CD4-positive, alpha-beta T cell treated with Interferon alpha-2 for 1 hour (primary cell): ENCODE measurements at places on chromosomes 4 and X.
A peak's percentile ranks its signal among the peaks of the same experiment; 100 is the strongest.

- DNase-seq = peak; percentile 12
Measured at GRCh38 chrX:85084770-85085393, 81.2 kb downstream of the APOOL start.

DNA sequence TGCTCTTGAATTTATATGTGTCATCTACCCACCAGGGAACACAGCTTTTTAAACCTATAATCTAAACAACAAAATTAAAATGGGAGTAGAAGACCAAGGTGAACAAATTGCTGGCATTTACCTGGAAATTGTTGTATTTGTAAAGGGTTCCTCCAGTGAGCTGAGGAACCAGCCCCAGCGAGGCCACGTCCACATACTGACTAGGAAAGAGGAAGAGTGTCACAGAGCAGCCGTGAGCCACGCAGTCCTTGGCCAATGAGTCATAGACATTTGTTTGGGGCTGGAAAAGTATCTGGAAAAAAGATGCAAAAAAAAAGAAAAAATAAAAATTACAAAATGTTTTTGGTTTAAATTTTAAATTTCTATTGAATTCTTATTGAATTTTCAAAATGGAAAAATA is 58.7 kb downstream of the METTL14 start:
- DNase-seq = no peak

GRCh38 chr4:76011700-76012387 is 4.5 kb upstream of the CXCL9 start:
- DNase-seq = no peak

GRCh38 chr4:12672303-12672702 is 811.8 kb downstream of the RAB28 start:
- DNase-seq = no peak

GRCh38 chr4:76822303-76822702 is 75.6 kb downstream of the SOWAHB start:
- no peak for DNase-seq

GRCh38 chrX:111431001-111431400 is 19.0 kb upstream of the DCX start:
- no peak for DNase-seq

DNA sequence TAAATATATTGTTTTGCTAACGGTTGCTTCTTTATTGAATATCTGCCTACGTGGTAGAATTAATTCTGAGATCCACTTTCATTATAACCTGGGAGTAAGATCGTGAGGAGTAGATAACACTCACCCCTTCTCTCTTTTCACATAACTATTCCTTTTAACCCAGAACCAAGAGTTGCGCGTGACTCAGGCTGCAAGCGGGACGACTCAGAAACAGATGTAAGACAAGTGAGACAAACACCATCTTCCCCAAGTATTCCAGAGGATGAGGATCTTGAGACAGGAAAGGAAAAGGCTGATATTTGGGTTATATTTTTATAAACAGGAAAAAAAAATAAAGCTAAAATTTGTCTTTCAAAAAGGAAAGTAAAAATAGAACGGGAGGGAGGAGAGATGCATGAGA is 318.8 kb upstream of the NOCT start:
- DNase-seq = no peak

DNA sequence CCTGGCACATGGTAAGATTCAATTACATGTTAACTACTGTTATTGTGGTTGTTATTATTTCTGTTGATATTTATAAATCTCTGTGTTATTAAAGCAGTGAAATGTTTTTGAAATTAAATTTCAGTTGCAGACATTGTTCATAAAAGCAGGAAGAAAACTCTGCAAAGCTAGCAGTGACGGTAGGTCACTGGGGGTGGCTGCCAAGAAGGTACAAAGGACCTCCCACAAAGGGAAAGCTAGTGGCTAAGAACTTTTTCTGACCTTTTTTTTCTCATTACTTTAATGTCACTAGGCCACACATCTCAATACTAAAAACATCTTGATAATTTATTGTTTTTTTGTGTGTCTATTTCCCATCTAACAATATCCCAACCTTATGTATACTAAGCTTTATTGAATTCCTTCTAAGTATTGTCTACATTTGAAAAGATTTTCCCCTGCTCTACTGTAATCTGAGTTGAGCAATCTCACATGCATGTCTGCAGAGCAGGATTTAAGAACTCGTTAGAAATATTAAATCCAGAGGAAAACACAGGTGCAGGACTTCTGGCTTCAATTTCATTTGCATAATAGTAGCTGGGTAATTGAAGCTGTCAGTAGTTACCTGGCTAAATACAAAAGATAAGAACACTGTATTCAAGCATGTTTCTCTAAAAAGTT is 197.3 kb downstream of the CFAP299 start:
- no peak for DNase-seq

GRCh38 chrX:132367984-132368383 is 120.9 kb downstream of the MBNL3 start:
- DNase-seq = no peak

GRCh38 chr4:11376571-11376970 is 52.1 kb downstream of the HS3ST1 start:
- DNase-seq = no peak
